Stimulated activated CD8-positive, alpha-beta memory T cell treated with anti-CD3 and anti-CD28 coated beads, Interleukin-4, amount 100 ng/mL, for 1 hour (primary cell): ENCODE measurements at places on chromosomes 7 and 10.

DNA sequence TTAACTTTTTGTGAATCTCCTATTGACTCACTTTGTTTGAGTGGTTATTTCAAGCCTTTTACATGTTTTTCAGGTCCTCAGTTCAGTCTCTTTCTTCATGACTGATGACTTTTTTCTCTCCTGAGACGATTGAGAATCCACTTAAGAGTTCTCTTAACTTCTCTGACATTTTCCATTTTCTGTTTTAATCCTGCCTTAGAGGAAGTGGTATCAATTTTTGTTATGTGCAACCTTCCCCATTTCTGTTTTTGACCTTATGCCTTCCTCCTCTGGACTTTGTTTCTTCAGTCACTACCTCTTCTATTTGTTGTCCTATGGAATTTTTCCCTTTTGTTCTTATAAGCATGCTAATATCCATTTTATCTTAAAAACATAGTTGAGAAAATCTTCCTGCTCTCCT, 2.4 kb downstream of the PSMC2 start:
- DNase-seq: no peak

DNA sequence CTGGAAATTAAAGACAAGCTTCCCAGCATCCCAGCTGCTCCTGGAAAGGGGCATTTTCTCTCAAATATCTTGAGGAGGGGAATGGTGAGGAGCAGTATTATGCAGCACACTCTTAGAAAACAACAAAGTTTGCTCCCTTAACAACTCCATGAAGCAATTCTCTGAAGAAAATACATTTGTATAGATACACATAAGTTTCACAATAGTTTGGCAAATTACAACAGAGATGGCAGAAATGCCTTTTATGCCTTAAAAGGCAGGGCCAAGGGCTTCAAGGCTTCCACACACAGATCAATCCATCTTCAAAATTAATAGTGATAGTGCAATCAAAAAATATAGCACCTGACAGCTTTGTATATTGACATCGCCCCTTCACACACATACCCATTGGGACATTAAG, 12.2 kb downstream of the DGKI start:
- no peak for DNase-seq

DNA sequence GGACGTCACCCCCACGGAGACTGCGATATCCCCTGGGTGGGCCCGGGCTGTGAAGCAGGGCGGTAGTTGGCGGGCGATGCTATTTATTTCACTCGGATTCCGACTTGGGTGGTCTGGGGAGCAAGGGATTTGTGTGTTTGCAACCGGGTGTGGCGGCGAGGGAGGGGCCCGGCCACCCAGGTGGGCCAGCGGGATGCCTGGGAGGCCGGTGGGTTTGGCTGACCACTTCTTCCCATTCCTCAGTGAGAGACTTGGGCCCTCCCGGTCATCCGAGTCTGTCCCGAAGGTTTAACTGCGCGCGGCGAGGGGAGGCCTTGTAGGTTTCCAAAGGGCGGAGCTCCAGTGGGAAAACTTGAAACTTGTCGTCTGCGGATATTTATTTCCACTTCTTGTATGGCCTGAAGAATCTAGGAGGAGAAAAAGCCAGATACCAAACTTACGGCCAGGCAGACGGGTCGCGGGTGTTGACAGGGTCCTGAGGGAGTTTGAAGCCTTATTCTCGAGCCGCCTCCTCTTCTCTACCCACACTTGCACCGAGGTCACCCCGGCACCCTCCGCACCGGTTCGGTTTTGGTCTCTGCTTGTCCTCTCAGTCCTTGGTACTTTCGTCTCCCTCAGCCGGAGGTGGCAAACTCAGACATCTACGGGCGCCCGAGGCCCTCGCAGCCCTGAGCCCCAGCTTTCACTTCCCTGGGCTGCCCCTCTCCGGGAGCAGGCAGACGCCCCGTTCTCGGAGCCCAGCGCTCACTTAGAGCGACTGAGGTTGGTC, 17.9 kb downstream of the ZNF316 start:
- no peak for DNase-seq

- no peak for DNase-seq
Observed at GRCh38 chr7:146660839-146661238, 544.2 kb downstream of the CNTNAP2 start.

DNA sequence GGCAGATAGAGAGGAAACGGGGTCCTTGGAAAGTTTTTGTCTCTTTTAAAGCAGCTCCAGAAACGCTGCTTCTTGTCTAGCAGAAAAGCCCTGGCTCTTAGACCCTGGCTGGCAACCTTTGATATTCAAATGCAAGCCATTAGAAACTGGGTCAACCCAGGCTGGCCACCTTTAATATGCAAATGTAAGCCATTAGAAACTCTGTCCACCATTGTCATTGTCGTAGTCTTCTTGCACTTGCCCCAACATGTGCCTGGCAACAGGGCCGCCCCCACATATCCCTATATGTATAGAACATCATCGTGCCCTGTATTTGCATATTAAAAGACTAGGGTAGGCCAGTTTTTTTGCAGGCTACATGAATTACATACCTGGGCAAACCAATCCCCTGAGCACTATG, 621.3 kb upstream of the DPP6 start:
- DNase-seq: no peak

- no peak for DNase-seq
Observed at GRCh38 chr10:62726142-62726541, 78.4 kb upstream of the ADO start.

GRCh38 chr7:129356176-129356575, 78.1 kb upstream of the STRIP2 start:
- DNase-seq: no peak

GRCh38 chr10:132616996-132617736, 79.6 kb downstream of the INPP5A start:
- DNase-seq: no peak
